ENCODE measurements at places on chromosomes 1 and 21. TPM values are rescaled to one million over a fixed set of nuclear protein-coding genes. Genes with fewer than 3 reads are reported as not detected.

COA6 gene
- 34.0 TPM for polyA plus RNA-seq

RGS16 gene
- 1.2 TPM for polyA plus RNA-seq

ZNF648 gene
- 0.33 TPM for polyA plus RNA-seq

IFNLR1 gene
- polyA plus RNA-seq: 4.1 TPM

Data from right renal cortex interstitium (tissue), 3 donors.